ENCODE measurements at places on chromosomes 16 and 17.
A peak's percentile ranks its signal among the peaks of the same experiment; 100 is the strongest.

DNA sequence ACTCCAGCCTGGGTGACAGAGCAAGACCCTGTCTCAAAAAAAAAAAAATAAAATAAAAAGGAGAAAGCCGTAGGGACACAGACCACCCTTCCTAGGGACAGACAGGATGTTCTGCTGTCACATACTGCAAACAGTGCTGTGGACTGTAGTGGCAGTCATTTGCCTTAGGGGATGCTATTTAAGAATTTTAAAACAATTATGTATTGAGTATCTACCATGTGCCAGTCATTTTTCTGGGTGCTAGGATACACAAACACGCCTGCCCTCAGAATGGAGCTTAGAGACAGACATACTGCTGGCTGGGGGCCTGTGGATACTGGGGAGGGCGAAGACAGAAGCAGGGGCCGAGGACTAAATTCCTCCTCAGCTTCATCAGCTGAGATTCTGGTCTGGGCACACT lies 45.5 kb downstream of the MRC2 start:
- no peak for DNase-seq

GRCh38 chr17:7887038-7887481 lies 1.5 kb upstream of the CHD3 start:
- no peak for DNase-seq

DNA sequence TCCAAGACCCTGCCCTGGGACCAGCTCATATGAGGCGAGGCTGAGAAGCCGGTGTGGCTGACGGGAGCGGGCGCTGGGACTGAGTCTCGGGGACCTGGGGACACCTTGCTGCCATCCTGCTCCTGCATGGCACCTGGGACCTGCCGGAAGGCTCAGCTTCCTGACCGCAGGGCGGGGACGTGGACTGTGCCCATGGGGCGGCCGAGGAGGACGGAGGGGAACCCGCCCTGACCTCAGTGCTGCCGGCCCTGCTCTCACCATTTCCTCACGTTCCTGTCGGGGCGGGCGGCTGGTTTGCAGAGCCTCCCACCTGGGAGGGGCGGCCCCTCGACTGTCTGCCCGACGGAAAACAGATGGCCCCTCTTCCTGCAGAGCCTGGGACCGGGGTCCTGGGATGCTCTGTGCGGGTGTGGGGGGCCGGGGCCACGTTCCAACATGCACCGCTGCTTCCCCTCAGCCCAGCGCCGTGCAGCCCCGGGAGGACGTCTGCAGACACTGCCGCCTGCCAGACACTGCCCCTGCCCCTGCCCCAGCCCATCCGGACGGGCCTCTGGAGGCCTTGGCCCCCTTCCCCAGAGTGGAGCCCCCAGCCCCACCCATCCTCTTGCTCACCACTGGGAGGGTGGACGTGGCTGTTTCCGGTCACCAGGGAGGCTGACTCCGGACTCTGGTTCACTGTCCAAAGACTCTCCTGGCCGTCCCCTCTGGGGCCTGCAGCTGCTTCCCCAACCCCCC lies 43.9 kb upstream of the SSTR5 start:
- no peak for DNase-seq

DNA sequence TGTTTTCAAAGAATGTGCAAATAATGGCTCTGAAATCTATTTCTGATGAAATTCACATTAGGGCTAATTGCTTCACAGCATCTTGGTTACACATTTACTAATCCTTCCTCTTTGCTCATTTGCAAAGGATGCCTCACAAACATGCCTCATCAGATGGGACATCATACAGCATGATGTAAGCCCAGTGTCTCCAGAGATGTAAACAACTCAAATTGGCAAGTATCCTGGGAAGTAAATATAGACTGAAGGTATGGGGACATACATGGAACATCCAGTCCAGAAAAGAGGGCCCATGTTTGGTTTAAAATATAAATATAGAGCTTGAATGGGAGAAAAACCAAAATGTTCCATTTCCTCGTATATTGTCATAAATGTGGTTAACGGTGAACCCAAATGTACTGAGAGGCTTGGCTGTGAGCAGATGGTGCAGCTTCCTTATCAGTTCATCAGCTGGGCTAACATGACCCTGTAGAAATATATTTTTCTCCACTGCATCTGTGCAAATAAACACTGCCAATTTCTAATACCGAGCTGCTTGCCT lies 142.9 kb upstream of the NUDT7 start:
- no peak for DNase-seq

GRCh38 chr16:69105501-69106361 lies at the start of gene HAS3:
Gene HAS3, plus strand, starts transcription at chr16:69105653. Its CDS starts 3,743 bp downstream, at chr16:69109396.
- no peak for DNase-seq

DNA sequence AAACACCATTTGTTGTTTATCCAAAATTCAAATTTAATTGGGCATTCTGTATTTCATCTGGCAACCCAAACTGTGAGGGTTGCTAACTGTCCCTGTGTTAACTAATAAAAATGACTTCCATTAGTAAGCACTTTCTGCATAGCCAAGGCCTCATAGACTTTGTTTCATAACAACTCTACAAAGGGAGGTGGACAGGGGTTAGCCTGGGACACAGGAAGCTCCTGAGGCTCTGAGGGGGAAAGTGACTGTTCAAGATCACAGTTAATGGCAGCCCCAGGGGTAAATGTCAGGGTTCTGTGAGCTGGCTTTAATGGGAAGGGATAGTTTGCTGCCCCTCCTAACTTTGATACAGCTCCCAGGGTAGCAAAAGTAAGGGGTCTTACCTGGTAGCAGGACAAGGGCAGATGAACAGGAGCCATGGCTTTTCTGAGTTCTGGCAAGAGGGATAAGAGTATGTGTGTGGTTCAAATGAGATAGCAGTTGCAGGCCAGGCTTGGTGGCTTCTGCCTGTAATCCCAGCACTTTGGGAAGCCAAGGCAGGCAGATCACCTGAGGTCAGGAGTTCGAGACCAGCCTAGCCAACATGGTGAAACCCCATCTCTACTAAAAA lies 2.2 kb downstream of the HEATR9 start:
- DNase-seq: peak; percentile 24

DNA sequence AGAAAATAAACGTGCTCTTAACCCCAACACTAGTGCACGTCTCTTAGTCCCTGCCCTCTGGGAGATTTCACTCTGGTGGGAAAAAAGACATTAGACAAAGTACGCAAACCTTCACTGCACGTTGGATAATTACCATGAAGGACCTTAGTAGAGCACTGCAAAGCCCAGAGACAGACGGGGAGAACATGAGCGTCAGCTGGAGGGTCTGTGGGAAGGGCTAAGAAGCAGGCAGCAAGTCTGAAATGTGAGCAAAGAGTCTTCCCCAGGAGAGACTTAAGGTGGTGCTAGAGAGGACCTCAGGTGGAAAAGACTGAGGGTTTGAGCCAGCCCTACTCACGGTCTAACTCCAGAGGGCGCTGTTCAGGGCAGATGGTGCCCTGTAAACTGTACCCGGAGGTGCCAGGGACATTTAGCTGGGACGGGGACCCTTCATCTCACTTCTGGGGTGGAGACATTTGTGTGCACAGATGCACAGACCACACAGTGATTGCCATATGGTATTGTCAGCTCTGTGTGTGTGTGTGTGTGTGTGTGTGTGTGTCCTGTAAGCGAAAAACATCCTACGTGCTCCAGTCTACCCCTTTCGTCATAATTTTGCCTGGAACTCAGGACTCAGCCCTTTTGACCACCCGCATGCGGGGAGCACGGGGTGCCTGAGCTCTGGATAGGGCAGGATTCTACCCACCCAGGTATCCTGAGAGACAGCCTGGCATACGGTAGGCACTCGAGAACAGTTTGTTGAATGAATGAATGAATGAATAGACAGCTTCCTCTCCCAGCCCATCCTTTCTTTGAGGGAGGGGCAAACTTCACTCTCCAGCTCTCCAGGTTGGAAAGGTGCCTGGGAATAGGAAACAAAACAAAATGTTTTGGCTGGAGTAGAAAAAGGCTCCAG lies 10.1 kb upstream of the STAC2 start:
- no peak for DNase-seq

- no peak for DNase-seq
These were observed 863 bp downstream of the ADCY9 start for GRCh38 chr16:4115209-4115948.

DNA sequence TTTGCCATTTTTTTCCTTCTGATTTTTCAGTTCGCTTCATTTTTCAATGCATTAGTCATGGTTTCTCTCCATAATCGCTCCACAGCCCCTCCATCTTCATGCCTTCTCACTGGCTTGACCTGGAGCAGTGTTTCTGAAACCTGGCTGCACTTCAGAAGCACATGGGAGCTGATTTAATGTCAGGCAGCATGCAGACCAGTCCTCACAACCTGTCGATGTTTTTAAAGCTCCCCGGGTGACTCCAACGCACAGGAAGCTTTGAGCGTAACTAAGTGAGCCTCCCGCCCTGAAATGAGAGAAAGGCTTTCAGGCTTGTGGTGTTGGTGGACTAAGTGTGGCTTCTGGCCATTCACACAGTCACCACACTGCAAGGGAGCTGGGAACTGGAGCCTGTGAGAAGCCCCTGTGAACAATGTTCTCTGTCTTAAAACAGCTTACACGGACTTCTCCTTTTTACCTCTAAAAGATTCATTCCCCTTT lies 16.8 kb upstream of the DRG2 start:
- no peak for DNase-seq

GRCh38 chr17:58089111-58089510 lies 5.9 kb downstream of the DYNLL2 start:
- no peak for DNase-seq

DNA sequence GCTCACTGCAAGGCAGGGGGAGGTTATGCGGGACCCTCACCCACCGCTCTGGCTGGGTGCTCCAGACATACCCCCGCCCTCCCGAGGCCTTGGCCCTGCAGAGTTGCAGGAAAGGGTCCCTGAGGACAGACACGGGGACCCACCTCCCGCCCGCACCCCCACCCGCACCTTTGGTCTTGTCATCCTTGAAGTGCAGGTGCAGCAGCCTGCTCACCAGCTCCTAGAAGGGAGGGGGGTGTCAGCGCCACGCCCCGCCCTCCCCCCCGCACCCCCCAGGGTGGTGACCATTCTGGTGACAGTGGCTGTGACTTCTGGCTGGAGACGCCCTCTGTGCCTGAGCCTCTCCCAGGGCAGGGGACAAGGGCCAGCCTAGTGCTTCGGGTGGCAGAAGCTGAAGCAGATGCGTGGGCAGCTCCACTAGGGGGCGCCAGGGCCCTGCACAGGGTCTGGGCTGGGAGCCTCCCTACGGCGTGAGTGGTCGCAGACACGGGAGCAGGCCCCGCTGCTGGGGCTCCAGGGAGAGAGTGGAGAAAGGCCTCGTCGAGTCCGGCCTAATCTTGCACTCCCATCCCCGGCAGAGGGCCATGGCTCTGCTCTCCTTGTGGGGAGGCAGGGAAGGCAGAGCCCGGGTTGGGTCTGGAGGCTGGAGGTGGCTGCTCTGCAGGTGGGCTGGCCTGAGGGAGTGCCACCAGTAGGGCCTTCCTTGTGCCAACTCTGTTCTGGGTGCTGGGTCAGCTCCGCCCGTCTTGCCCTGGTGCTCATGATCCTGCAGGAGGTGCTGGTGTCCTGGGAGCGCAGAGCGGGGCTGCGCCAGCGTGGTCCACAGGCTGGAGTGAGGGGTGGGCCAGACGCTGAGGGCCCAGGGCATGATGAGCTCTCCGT lies 2.7 kb downstream of the CENPX start:
- no peak for DNase-seq

DNA sequence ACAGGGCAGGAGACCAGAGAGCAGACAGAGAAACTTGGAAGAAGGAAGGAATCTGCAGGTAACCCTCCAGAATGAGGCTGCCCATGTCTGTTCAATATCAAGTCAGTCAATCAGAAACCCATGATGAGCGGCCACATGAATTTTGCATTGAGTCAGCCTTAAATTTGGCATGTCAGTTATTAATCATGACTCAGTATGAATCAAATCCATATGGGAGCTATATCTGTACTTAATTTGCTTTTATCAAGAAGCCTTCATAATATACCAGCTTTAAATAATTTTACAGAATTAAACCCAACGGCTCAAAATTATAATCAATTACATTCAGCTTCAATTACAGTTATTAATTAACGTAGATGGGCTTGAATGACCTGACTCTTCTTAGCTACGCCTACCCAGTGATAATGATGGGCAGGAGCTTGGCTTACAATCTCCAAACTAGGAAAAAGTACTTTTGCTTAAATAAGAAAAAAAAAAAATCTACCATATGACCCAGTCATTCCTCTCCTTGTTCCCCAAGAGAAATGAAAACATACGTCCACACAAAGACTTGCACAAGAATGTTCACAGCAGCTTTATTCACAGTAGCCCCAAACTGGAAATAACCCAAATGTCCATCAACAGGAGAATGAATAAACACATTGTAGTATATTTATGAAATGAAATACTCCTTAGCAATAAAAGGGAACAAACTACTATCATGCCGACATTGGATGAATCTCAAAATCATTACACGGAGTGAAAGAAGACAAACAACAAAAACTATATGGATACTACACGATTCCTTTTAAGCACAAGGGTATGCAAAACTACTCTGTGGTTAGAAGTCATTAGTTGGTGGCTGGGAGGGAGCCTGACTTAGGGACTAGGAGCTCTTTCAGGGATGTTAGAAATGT lies 48.6 kb downstream of the SLC39A11 start:
- DNase-seq: no peak

DNA sequence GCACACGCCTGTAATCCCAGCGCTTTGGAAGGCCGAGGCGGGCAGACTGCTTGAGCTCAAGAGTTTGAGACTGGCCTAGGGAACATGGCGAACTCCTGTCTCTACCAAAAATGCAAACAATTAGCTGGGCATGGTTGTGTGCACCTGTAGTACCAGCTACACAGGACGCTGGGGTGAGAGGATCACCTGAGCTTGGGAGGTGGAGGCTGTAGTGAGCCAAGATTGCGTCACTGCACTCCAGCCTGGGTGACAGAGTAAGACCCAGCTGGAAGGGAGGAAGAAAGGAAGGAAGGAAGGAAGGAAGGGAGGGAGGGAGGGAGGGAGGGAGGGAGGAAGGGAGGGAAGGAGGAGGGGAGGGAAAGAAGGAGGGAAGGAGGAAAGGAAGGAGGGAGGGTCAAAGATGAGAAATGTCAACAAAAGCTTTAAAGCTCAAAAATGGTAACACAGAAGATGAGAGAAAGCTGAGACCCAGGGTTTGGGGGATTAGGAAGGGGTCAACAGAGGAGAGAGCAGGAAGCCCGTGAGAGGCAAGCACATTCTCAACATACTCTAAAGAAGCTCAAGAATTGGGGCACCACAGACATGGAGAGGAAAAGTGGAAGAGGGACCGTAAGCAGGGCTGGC lies 5.0 kb upstream of the KRT19 start:
- no peak for DNase-seq

DNA sequence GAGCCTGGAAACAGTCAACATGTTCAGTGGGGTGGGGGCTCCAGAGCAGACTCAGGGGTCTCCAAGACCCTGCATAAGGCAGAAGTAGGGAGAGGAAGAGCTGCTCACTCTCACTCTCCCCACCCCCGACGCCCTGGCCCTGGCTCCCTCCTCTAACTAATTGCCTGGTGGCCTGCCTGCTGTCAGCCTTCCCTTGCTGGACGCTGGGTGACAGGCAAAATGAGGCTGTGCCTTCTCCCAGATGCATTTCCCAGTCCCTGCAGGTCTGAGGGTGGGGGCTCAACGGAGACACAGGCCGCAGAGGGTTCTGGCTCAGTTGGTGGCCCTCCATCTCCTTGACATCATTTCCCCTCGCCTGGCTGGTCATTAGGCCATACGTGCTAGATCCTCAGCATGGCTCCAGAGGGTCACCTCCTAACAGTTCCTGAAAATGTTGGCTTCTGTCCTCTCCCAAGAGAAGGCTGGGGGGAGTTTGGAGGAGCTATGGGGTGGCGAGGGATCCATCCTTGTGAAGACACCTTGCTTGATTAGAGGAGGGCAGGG lies 1.4 kb downstream of the FMNL1 start:
- DNase-seq: no peak

- DNase-seq: no peak
These were observed 18.0 kb downstream of the ALOX12B start for GRCh38 chr17:8069587-8069860.

- DNase-seq: peak; percentile 25
These were observed 77.8 kb downstream of the MYH10 start for GRCh38 chr17:8552577-8553320.

All from BJ (cell line).